NCI-H446 (cell line): ENCODE measurements at places on chromosomes 2 and 18.

GRCh38 chr2:192298664-192299063 is 103.9 kb upstream of the TMEFF2 start:
- DNase-seq, result peak; percentile 30

DNA sequence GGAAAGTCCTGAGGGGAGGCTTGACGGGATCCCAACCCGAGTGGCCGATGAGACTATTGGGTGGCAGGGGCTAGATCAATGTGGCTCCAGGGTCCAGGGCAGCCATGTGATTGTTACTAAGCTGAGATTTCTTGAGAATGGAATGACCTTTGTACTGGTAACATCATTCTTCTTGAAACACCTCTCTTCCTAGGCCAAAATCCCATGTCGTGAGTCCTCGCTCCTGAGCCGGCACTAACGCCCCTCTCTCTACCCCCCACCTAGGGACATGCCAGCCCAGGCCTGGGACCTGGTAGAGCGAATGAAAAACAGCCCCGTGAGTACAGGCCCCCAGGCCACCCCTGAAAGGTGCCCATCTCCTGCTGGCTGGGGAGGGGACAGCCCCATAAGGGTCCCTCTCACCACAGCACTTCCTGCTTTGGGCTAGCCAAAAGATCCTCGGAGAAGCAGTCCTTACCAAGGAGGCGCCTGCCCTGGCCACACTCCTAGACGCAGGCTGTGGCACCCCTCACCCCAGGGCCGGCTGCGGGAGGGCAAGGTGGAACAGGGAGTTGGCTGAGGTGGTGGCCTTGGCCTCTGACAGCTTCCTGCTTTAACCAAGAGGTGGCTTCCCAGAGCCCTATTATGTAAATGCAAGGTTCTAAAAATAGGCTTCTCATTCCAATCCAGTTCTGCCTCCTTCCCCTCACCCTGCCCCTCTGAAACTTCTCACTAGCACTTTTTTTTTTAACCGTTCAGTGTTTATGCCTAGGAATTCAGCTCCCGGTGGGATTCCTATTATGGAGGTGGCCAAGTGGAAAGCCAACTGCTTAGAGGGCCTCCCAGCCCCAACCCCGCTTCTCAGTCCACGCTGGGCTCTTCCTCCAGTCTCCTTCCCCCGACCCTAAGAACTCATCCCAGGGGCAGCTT is 126.6 kb upstream of the PPP1CB start:
- no peak for DNase-seq

DNA sequence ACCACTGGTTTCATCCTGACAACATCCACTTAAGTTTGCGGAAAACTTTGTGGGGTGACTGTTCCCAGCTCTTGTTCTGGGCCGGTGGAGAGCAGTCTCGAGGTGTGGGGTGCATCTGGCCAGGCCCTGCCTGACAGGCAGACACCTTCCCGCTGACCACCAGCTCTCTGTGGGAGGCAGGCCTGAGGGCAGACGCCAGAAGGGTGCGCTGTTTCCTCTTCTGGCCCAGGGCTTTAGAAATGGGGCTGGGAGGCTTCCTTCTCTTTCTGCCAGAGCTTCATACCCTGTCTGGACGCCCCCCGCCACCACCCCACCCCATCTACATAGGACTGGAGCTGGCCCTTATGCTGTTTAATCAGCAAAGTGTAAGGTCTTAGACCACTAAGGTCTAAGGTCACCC is 263.8 kb downstream of the LOXHD1 start:
- DNase-seq, result no peak

DNA sequence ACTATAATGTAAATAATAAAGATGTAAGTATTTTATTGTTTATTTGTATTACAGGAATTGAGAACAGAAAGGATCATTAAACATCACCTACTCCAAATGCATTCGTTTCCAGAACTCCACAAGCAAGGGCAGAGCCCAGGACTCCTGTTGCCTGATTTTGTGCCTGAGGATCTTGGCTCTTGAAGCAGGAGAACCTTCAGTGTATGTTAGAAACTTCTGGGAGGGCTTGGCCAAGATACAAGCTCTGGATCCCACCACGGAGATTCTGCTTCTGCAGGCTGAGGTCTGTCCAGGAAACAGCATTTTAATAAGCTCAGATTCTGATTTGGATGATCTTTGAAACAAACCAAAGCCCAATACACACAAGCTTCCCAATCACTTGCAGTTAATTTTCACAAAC is 142.4 kb upstream of the SOX11 start:
- no peak for DNase-seq

- DNase-seq, result no peak
Observed at GRCh38 chr2:11467129-11467649, 1.2 kb upstream of the E2F6 start.

DNA sequence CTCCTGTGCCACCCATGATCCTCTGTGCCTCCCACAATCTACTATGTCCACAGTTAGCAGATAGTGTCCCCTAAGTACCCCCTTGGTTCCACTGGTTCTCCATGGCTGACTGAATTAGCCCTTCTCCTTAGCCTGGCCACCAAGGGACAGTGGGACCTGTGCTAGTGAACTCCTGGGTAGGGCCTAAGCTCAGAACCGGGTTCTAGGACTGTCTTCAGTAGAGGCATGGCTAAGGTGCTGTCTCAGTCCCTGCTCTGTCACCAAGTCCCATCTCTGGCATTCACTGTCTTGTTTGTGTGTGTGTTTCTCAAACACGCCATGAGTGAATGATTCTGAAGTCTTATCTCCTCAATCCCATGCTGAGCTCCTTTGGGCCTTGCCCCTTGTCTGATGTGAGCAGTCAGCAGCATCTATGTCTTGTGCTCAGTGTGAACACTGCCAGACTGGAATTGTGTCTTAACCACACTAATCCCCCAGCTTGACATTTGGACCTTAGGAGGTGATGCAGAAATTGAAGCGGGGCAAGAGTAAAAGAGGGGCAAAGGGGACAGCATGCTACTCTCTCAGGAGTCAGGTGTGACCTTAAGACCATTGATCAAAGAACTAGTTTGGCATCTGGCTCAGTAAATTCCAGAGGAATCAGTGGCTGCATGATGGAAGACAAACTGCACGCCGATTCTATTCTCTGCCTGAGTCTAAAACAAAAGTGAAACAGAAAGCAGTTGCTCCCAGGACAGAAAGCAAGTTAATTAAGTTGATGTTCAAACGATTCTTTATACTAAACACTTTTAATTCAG is 190.5 kb downstream of the ALPK2 start:
- no peak for DNase-seq

GRCh38 chr2:98469862-98470544 is 25.3 kb downstream of the INPP4A start:
- no peak for DNase-seq
